ENCODE measurements at places on chromosomes 4 and X.

- DNase-seq = no peak
Measured at GRCh38 chrX:41051288-41051687, 34.0 kb upstream of the USP9X start.

DNA sequence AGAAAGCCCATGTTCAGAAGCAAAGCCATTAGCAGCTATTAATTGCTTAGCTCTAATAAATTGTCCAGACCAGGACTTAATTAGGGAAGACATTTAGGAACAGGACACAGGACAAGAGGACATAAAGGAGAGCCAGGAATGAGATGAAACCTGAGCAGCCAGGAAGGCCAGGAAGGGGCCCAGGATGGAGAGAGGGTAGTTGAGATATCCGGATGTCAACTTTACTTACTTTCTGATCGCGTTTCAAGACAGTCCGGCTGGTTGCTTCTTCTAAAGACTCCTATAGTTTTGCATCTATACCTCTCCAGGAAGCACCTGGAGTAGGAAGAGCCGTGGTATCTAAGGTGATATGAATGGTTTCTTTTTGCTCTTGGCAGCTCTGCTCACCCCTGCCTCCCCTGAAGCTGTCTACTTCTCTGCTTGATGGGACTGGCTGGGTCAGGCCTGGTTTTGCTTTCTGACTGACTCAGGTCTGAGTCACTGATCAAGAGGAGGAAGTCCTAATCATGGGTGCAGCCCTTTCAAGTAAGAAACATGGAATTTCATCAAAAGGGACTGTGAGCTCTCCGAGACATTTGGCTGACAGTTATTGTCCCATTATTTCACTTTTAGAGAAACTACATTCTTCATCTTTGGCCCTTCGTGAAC, 733.3 kb downstream of the RPA4 start:
- no peak for DNase-seq

DNA sequence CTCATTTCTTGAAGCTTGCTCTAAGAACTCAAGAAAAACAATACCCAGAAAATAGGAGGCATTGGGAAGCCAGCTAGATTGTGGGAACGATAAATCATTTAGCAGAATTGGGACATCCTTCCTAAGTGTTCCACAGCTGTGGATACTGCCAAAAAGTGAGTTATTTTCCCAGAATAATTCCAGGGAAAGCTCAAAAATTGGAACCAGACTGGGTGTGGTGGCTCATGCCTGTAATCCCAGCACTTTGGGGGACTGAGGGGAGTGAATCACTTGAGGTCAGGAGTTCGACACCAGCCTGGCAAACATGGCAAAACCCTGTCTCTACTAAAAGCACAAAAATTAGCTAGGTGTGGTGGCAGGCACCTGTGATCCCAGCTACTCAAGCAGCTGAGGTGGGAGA, 68.2 kb upstream of the GK2 start:
- DNase-seq = no peak

GRCh38 chrX:144219035-144219434, 335.2 kb downstream of the UBE2NL start:
- no peak for DNase-seq

- DNase-seq = no peak
Measured at GRCh38 chrX:28487818-28488217, 99.4 kb upstream of the IL1RAPL1 start.

DNA sequence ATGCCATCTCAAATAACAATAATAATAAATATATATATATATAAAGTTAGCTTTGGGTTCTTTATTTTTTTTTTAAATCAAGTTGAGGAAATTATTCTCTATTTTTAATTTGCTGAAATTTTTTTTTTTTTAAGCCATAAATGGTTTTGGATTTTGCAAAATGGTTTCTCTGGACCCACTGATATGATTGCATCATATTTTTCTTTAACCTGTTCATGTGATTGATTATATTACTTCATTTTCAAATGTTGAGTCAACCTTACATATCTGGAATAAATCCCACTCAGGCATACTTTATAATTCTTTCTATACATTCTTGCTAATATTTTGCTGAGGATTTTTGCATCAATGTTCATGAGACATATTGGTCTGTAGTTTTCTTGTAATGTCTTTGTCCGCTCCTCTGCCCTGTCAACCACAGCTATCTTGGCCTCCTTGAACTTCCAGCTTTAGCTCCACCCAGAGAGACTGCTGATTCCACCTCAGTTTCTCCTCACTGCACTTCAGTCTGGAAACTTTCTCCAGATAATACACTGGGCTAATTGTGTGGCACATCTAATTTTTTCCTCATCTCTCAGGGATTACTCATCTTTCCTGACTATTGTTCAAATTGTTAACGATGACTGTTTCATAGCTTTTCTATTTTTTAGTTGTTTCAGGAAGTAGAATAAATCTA, 160.9 kb upstream of the GIMD1 start:
- no peak for DNase-seq

DNA sequence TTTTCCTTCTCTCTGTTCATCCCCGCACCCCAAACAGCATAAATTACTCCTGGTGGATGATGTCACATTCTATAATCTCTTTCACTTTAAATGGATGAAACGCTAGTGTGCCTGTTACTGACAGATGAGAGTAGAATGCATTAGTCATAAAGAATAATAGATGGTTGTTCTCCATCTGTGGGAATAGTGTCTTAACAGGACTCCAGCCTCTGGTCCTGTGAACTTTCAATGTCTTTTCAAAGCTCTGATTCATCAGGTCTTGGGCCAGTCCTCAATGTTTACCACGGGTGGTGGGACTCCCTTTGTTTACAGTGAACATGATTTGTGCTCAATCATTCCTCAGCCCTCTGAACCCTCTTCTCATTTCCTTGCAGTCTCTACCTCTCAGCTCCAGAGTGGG, 182.6 kb downstream of the GABRB1 start:
- no peak for DNase-seq

DNA sequence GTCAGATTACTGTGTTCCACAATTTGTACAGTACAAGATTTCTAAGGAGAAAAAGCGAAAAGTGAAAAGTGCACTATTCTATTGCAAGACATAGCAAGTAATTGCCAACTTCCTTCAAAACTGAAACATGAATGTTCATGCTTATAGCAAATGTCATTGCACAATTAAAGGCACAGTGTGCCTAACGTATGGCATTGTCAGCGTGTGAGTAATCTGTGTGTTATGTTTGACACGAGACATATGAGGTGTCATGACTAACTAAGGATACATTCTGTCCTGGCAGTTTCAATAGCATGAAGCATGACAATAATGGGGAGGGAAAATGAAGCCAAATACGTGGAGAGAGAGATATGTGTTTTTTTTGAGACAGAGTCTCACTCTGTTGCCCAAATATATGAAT, 33.6 kb upstream of the TBC1D9 start:
- DNase-seq = no peak

DNA sequence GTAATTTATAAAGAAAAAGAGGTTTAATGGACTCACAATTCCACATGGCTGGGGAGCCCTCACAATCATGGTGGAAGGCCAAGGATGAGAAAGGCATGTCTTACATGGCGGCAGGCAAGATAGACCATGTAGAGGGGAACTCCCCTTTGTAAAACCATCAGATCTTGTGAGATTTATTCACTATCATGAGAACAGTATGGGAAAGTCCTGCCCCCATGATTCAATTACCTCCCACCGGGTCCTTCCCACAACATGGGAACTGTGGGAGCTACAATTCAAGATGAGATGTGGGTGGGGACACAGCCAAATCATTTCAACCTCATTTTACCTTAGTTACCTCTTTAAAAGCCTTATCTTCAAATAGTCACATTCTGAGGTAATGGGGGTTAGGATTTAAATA, 30.9 kb upstream of the ELOVL6 start:
- no peak for DNase-seq

- no peak for DNase-seq
Measured at GRCh38 chrX:9466124-9466495, 1.3 kb downstream of the TBL1X start.

- no peak for DNase-seq
Measured at GRCh38 chr4:41820473-41820872, 71.9 kb upstream of the PHOX2B start.

GRCh38 chrX:123322536-123322935, 138.5 kb downstream of the GRIA3 start:
- DNase-seq = no peak

GRCh38 chr4:181529537-181529936, 713.7 kb upstream of the TENM3 start:
- no peak for DNase-seq

- no peak for DNase-seq
Measured at GRCh38 chrX:3962511-3963311, 249.3 kb upstream of the PRKX start.

- no peak for DNase-seq
Measured at GRCh38 chrX:50054147-50054546, 131.8 kb downstream of the CLCN5 start.

DNA sequence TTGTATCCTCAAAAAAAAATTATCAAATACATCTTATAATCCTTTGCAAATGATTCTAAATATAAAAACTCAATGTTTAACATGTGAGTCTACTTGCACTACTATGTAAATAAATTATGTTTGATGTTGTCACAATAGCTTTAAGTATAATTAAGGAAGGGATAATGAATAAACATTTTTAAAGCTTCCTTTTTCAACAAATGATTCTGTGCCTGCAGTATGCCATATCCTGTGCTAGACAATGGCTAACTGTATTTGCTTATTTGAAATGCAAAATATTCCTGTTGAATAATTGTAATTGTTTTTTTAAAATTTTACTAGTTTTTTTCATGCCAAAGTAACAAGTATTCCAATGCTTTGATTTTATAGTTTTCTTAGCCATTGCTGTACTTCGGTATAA, 59.0 kb upstream of the NDUFC1 start:
- DNase-seq = no peak

GRCh38 chrX:152735860-152736511, 2.4 kb downstream of the MAGEA12 start:
- DNase-seq = no peak

DNA sequence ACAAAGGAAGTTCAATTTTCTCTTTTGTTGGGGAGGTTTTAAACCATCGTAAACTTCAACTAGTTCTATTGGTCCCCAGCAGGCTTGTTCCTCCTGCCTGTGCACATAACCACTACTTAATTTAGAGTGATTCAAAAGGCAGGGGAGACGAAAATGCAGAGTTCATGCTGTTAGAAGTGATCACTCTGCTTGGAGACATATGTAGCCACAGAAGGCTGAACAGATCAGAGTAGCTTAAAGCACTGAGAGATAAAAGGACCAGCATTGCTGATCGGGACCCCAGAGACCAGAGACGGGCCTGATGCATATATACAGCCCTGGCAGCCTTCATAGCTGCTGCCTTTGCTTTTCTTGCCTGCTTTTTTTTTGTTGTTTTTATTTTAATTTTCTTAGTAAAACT, 662.0 kb upstream of the CPEB2 start:
- no peak for DNase-seq

- peak; percentile 68 for DNase-seq
Measured at GRCh38 chr4:54658252-54659093, 716 bp downstream of the KIT start.

- no peak for DNase-seq
Measured at GRCh38 chr4:53994382-53995102, 69.9 kb downstream of the CHIC2 start.

- no peak for DNase-seq
Measured at GRCh38 chr4:58514299-58514698, 1404.1 kb upstream of the IGFBP7 start.

GRCh38 chrX:130060122-130061069, 49.9 kb downstream of the ELF4 start:
- peak; percentile 73 for DNase-seq

- DNase-seq = no peak
Measured at GRCh38 chr4:91734682-91735081, 569.1 kb upstream of the GRID2 start.

- no peak for DNase-seq
Measured at GRCh38 chr4:73721435-73721834, 18.9 kb upstream of the CXCL8 start.

DNA sequence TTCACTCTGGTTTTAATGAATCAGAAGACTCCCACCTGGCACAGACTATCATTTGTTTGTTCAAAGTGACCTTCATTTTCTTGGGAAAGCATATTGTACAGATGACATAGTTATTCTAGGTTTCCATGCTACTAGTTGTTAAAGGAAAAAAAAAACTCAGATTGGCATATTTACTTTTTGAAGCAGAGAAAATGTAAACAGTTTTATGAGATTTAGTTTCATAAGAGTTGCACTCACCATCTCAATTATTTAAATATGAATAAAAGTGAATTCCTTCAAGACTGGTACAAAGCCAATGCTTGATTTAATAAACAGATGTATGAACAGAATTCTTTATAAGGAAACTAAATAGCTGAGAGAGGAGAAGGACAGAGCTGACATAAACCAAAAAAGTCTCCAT, 280.3 kb upstream of the UGT8 start:
- no peak for DNase-seq

GRCh38 chr4:96767815-96768480, 928.1 kb downstream of the PDHA2 start:
- no peak for DNase-seq

DNA sequence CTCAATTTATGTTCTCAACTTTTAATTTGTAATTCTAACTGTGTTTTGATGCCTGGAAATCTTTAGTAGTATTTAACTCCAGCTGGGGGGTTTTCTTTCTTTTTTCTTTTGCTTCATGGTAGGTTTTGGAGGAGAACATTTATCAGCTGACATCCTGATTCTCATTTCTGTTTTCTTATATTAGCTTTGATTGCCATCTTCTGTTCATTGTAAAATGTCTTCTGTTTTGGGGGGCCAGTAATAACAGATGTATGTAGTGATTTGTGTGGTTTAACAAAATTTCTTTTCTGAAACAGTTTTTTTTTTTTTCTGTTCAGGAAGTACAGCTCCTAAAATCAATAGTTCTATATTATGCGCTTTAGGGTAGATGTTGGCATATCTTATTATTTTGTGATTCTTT, 182.2 kb downstream of the GABRB1 start:
- no peak for DNase-seq

DNA sequence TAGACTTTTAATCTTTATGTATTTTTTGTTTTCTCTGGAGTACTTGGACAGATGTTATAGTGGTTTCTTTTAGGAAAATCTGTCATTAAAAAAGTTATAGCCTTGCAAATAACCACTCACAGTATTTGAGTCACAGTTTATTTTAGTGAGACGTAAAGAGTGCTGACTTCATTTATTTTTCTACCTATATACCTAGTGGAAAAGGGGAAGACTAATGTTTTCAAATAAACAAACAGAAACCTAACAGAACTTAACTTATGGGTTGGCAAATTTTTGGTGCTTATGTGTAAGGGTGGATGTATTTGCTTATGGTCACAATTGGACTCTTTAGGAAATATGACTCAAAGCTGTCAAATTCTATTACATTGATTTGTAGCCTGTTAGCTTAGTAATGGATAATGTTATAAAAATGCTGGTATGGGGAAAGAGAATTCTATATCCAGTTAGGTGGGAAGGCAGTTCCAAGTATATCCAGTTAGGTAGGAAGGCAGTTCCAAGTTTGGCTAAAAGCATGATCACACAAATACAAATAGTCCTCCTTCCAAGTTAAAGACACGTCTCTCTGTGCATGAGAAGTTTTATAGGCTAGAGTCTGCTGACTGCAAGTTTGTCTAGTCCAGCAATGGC, 61.9 kb downstream of the SLC9A6 start:
- DNase-seq = no peak

DNA sequence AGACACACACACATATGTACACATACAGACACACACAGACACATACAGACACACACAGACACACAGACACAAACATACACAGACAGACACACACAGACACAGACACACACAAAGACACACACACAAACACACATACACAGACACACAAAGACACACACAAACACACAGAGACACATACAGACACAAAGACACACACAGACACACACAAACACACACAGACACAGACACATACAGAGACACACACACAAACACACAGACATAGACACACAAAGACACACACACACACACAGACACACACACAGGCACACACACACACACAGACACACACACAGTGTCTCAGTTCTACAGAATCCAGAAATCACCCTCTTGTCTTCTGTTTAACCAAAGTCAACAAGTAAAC, 280.7 kb downstream of the ASMT start:
- no peak for DNase-seq

Measured in mesothelial cell of epicardium (in vitro differentiated cells).